ENCODE measurements at places on chromosomes 7 and 10.

DNA sequence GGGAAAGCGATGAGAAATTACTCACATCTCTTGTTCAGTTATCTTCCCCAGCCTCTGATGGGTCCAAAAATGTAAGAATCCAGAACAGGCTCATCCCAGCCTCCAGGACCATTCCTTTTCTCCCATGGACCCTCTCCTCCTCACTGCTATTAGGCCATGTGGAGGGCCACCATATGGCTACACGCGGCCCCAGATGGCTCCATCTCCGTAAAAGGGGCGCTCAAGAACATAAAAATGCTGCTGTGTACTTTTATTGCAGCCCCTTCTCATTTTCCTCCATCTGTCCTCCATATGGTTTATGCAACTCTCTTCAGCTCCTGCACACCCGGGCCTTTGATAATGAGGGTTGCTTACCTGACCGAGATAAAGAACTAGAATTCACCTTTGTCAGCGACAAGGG is 166.2 kb downstream of the RAPGEF5 start:
- DNase-seq = no peak

DNA sequence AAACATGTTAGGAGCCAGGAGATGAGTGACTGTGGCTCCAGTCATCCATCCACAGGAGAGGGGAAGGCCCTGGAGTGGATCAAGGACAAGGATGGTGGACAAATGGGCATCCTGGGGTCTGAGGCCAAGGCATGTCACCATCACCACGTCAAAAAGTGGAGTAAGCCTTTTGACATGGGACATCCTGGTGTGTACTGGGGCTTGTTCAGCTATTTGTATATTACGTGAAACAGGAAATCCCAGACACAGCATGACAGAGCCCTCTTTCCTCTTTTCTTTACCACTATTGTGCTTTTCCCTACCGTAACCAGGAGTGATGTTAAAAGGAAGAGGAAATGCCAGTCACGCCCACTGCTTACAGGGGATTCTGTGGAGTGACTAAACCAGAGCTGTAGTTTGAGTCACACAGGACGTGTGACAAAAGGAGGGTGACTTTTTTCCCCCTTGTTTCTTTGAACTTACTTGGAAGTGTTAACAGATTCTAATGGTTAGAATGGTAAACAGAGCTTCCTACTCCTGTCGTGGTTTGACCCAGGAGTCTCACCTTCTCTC is 15.4 kb downstream of the ACSL5 start:
- DNase-seq = no peak

DNA sequence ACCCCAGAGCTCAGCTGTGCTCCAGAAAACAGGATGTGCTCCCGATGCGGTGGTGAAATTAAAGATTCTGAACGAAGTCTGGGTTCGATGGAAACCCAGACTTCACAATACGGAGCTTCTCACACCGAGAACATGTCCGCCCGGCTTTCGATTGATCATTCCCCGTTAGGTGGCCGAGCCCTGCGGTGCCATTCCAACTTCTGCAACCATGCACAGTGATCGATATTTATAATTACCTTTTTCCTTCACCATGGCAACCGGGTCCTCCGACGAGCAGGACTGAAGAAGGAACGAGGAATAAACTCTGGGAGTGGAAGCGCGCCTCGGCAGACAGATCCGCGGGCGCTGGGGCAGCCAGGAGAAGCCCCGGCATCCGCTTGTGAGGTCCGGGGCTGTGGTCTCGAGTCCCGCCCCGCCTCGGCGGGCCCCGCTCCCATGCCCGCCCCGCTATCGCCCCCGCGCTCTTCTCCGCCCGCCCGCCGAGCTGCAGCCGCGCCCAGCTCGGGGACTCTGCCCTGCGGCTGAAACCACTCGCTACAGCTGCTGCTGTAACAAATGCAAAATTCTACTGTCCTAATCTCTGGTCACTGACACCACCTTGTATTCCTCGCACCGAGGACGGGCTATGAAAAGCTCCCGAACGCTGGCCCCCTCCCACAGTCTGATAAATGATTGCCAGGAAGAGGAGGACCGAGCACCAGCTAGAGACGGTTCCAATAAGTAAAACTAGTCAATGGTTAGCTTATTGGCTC is 26.2 kb downstream of the ABLIM1 start:
- DNase-seq = peak; percentile 9

DNA sequence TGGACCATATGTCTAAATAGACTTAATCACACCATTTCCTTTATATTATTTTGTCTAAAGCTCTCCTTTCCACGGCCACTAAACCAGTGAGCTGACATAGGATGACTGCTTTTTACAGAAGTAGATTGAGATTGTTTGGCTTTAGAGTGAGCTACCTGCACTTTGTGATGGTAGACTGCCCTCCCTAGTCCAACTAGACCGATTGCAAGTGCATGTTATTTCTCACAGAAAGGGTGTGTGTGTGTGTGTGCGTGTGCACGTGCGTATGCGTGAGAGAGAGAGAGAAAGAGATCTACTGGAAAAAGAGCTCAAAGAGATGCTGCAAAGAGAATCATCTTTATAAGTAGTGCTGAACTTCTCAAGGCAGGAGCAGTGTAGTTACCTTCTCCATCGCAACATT is 60.7 kb downstream of the VCL start:
- DNase-seq = no peak

- DNase-seq = no peak
These were observed 12.0 kb downstream of the SEC24C start for GRCh38 chr10:73756183-73756582.

Data from activated CD4-positive, alpha-beta T cell treated with anti-CD3 and anti-CD28 coated beads, Interleukin-2, amount 50 U/mL, for 1 hour (primary cell).